NCI-H2107 (cell line): ENCODE measurements at places on chromosomes 7 and 10.
A peak's percentile ranks its signal among the peaks of the same experiment; 100 is the strongest.

DNA sequence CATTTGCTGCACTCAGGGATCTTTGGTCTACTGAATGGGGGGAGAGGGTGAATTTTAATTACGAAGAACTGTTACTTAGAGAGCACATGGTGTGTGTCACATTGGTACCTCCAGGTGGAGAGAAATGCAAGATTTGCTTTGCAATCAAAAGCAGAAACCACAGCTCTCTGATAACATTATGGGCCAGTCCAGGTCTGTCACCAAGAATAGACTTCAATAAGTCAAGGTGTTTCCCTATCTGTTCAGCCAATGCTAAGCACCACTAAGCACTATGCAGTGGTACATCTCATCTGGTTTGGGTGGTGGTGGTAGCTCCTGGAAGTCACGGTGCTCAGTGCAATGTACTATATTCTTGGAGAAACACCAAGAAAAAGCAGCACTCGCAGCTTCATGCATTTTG, 119.6 kb upstream of the AFAP1L2 start:
- DNase-seq: no peak

- no peak for DNase-seq
Observed at GRCh38 chr10:31299119-31299518, 19.9 kb upstream of the ZEB1 start.

DNA sequence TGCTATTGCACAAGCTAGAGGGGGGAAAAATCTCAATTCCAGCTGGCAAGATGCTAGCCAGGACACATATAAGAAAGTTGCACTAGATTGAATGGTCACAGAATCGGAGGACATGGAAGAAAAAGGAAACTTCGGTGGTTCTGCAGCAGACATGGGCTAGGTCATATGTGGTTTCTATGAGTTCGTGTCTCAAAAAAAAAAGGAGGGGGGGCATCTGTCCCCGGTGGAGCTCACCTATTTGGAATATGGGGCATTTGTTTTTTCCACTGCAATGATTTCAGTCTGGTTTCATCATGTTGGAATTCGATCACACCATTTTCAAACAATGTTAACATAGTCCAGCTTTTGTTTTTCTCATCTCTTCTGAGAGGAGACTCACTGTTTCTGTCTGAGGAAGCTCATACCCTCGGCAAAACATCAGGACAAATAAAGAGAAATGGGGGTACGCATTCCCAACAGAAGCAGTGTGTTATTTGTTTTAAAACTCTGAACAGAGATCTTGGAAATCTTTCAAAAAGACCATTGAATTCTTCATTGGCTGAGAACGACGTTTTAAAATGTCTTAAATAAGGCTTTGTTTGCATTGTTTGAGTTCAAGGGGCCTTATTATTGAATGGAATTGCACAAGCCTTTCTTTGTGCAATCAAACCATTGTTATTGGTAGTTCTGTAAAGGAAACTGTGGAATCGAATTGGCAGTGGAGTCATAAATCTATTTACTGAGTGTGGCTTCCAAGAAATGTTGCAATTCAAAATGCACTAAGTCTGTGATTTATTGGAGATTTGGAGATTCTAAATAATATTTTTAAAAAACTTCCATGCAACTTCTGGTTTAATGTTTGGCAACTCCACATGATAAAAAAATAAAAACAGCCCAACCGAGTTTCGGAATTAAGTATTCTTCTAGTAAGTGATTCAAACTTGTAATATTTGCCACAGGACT, 173.2 kb downstream of the RTKN2 start:
- DNase-seq: peak; percentile 15

GRCh38 chr7:93159490-93159889, 11.3 kb upstream of the SAMD9L start:
- DNase-seq: no peak

DNA sequence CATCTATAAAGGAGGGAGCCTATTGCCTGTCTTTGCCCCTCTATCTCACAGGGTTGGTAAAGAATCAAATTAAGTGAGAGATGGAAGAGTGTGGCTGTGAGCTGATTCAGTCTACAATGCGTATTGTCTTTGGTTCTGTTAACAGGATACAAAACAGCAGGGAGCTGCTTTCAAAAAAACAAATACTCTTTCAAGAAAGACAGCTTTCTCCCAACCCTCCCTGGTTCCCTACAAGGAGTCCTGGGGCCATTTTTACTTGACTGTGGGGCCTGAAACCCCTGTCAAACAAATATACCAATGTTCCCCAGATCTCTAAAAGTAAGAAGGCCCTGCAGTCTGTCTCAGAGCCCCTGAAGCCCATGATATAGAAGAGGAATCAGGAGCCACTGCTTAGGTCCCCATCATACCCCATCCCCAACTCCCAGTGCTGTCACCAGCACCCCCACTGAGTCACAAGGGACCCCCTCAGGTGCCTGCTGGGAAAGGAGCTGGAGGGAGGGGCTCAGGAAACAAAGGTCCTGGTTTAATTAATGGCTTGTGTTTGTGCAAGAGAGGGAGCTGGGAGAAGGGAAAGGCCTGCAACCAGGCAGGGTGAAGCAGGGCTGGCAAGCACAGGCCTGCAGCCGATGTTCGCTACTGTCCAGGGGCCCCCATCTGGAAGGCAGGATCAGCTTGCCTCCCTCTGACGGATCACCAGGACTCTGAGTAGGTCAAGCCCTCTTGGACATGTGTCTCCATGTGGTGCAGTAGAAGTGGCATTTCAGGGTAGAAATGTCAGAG, 182.0 kb upstream of the GHITM start:
- DNase-seq: no peak

- no peak for DNase-seq
Observed at GRCh38 chr7:138875794-138876193, 77.8 kb upstream of the ATP6V0A4 start.

DNA sequence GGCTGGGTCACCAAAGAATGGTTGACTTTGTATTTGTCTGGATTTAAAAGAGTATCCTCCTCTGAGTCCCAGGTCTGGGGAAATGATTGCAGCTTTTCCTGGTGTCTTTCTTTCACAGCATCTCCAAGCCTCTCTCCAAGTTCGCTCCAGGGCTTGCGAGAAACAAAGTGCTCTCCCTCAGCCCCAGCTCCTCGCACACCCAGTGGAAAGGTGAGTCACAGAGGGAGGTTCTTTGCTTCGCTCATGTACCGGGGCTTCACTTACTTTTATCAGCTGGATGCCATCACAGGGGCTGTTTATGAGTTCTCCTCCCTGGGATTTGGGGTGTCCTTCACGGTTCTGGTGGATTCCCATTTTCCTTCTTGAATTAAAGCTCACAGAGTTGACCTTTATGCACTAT, 252.2 kb upstream of the PLPP4 start:
- DNase-seq: no peak

DNA sequence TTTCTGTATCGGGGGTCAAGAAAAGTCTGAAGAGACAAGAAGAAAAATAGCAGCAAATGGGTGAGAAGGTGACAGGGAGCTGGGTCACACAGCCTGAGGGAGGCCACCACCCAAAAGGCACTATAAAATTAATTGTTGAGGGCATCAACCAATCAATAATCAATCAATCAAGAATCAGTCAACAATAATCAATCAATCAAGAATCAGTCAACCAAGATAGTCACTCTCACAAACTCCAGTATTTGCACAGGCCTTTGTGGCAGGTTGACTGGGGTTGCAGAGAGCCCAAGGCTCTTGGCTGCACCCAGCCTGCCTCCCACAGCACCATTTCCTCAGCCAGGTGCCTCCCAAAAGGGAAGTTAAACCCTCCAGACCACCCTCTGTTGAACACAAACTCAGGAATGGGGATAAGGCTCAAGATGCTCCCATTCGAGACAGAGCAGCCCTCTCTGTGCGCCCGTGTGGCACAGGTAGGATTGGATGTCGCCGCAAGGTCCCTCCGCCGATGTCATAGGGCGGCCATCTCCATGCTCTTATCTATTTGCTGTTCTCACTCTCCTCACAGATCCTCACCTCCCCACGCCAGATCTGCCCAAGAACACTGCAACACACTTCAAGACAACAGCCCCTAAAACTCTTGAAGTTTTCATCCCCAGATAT, 64.0 kb downstream of the TNS3 start:
- no peak for DNase-seq
